ENCODE measurements at places on chromosomes 11 and 22.

GRCh38 chr11:3942956-3943497 is 87.6 kb downstream of the STIM1 start:
- no peak for DNase-seq

DNA sequence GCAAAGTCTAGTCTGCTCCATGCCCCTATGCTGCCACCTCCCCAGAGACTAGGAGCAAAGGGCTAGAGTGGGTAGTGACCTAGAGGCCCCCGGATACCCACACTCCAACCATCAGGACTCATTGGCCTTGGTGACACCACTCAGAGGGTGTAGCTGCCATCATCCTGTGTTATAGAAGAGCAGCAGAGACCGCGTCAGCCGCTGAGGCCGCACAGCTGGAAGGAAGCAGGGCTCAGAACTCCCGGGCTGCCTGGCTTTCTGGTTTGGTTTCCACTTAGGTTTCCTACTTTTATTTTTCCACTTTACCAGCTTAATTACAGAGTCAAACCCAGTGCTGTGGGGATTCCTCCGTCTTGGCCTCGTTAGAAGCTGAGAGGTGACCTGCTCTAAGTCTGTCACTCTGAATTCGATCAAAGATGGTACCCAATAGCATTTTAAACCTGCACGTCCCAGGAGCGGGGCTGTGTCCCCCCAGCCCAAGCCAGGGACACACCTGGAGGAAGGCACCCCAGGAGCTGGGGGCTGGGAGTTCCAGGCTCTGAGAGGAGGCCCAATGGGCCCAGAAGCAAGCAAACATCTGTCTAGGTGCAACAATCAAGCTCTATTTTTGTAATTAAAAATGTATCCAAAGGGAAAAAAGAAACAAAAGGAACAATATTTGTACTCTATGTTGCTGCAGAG is 2.1 kb upstream of the CDKN1C start:
- DNase-seq, result no peak

DNA sequence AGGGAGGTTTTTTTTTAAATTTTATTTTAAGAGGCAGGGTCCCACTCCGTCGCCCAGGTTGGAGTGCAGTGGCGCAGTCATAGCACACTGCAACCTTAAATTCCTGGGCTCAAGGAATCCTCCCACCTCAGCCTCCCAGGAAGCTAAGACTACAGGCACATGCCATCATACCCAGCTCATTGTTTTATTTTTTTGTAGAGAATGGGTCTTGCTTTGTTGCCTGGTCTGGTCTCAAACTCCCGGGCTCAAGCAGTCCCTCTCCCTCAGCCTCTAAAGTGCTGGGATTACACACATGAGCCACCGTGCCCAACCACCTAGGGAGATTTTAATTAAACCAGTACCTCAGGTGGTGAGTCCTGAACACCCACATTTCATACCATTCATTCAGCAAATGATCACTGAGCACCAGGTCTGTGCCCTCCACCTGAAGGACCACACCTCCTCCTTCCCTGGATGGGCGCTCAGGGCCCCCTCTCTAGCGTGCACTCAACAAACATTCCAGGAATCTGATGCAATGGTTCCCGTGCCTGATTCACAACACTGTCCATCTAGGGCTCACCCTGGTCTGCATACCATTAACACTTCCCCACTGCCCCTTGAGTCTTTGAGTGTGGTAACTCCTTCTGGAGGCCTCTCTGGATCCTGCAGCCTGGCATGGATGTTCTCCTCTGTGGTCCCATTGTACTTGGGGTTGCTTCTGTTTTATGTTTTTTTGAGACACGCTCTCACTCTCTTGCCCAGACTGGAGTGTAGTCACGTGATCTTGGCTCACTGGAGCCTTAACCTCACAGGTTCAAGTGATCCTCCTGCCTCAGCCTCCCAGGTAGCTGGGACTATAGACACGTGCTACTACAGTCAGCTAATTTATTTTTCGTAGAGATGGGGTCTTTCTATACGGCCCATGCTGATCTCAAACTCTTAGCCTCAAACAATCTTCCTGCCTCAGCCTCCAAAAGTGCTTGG is 9.6 kb upstream of the MYH9 start:
- DNase-seq, result no peak

DNA sequence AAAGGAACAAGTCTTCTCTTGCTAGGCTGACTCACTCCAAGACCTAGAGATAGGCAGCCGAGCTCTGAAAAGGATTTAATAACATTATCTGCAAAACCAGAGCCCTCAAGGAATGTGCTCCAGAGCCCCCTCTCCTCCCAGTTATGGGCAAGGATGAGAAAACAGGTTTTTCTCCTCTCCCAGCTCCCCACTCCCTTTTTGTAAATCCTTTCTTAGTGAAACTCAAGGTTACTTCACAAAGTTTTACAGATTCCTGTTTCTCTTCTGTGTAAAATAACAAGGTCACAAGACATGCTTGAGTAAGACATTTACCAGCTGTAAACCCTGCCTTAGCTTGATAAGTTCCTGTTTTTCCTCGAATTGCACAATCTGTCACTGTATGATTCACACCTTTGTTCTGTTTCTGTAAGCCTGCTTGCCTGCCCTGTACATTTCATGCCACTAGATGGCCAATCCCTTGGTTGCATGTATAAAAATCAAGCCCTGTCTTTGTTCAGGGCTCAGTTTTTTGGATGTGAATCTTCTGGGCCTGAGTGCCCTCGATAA is 489.4 kb downstream of the KCNA4 start:
- peak; percentile 27 for DNase-seq

DNA sequence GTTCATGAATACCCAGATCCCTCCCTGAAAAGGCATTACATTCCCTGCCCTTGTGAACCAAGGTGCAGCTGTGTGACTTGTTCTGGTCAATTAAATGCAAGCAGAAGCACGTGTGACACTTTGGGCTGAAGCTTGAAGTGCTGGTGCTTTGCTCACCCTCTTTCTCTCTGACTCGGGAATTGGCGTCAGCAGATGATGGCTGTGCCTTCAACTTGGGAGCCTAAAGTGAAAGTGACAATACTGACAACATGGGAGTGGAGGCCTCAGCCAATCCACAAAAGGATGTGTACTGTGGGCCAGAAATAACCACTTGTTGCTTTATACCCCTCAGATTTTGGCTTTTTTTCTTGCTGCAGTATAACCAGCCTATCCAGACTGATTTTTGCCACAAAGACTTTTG is 148.3 kb upstream of the THY1 start:
- DNase-seq, result no peak

DNA sequence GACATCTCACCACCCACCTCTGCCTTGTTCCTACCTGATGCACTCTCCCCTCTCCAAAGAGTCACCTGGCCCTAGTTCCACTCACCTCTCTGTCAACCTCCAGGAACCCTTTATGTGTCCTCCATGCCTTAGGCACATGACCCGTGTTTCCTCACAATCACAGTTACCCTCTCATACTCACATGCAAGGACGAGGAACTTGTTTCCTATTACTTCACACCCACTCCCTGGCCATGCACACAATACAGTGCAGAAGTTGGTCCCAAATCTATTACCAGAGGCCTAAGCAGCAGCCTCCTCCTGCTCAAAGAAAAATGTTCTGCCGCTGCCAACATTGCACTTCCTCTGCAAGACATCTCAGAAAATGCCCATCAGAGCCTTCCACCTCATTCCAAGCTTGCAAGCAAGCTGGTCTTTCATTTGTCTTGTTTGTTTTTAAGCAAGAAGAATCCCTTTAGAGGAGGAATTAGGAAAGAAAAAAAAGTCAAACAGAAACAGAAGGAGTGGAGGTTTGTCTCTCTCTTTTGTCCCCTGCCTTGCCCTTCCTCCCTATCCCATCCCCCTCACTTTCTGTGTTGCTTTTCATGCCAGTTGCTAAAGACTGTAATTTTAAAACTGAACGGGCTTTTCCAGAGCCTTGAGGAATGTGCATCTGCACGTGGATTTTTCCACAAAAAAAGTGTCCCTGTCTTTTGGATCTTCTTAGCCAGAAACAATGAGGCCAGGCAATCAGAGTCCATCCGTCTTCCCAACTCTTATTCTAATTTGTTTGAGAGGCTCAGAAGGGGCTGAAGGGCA is 63.4 kb downstream of the KCNJ1 start:
- no peak for DNase-seq

GRCh38 chr11:66048547-66049323 is at the start of gene GAL3ST3:
GAL3ST3 (minus strand) TSS chr11:66049161; CDS start chr11:66045415, 3,746 bp downstream.
- no peak for DNase-seq
